ENCODE measurements at places on chromosomes 11 and 22.

GRCh38 chr11:59755701-59756557, 753 bp downstream of the STX3 start:
- DNase-seq, result peak; percentile 86

DNA sequence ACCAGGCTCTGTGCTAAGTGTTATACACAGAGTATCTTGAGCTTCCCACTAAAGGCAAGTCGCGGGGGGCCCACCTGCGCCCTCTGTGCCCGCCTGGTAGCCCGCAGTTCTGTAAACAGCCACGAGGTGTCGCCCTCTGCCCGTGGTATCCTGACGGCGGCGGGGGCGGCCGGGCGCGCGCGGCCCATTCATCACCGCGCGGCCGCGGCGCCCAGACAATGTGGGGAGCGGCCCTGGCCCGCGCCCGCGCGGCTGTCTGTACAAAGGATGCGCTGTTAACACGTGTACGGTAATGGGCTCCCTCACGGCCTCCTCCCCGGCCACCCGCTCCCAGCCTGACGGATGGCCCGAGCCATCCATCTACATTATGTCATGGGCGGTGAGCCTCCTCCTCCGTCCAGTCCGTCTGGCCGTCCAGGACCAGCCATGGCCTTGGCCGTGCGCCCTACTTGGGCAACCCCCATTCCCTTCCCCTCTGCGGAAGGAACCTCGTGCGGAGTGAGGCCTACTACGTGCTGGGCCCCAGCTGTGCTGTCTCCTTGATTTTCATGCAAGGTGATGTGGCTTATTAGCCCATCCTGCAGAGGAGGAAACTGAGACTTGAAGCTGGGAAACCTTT, 99.4 kb downstream of the MIAT start:
- DNase-seq, result peak; percentile 85

GRCh38 chr22:33038836-33039235, 19.3 kb downstream of the SYN3 start:
- DNase-seq, result no peak

DNA sequence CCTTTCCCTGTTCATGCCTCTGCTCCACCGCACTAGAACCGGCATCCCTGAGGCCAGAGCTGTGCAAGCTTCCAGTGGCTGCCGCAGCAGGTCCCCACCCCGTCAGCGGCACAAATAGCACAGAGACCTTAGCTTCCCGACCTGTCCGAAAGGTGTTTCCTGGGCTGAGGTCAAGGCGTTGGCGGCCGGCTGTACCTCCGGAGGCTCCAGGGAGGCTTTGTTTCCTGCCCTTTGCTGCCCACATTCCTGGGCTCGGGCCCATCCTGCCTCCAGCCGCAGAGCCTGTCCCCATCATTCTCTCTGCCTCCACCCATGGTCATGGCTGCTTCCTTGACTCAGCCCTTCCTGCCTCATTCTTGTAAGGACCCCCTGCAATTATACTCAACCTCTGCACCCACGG, 31.2 kb downstream of the ARHGAP8 start:
- no peak for DNase-seq

DNA sequence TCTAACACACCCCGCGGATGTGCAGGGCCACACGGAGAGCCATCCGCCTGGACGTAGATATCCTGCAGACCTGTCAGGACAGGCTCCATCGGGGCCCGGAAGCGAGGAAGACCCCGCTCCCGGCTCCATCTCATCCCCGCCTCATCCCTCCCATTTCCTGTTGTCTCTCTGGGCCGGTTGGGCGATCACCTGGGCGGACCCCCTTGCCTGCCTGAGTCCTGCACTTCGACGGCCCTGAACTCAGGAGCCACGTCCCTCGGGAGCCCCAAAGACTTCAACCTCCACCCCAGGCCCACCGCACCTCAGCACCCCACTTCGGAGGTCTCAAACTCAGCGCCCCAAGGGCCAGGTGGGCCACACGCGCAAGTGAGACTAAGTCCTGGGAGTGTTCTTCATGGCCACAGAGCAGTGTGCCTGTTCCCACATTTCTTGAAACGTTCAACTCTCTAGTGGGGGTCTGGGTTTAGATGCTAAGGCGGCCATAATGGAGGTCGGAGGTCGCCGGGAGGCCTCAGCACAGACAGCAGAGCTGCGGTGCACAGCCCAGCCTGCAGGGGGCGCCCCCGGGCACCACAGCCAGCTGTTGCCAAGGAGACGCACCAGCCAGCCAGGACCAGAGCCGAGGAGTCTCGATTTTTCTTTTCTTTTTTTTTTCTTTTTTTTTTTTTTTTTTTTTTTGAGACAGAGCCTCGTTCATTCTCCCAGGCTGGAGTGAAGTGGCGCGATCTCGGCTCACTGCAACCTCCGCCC, 26.0 kb upstream of the FADD start:
- DNase-seq, result no peak

- peak; percentile 25 for DNase-seq
Measured at GRCh38 chr11:129280027-129280811, 88.1 kb upstream of the ARHGAP32 start.

GRCh38 chr11:3916962-3917361, 61.5 kb downstream of the STIM1 start:
- DNase-seq, result no peak

All from amniotic epithelial cell (primary cell).